ENCODE measurements at places on chromosomes 5 and 9. TPM values are rescaled to one million over a fixed set of nuclear protein-coding genes. Genes with fewer than 3 reads are reported as not detected.

CDH10 gene
- 0.05 TPM for total RNA-seq

NUDT2 gene
- total RNA-seq = 27.4 TPM

CCL27 gene
- total RNA-seq = not detected

ADGRD2 gene
- not detected for total RNA-seq

OCLN gene
- total RNA-seq = 66.1 TPM

C9orf50 gene
- total RNA-seq = not detected

SPATA31A3 gene
- not detected for total RNA-seq

SPATA31E1 gene
- total RNA-seq = not detected

GLDC gene
- total RNA-seq = 129 TPM

TCF7 gene
- total RNA-seq = 2.0 TPM

Measured in renal cortical epithelial cell (primary cell).